Neuronal stem cell (in vitro differentiated cells): ENCODE measurements at places on chromosomes 3 and 15.
A peak's percentile ranks its signal among the peaks of the same experiment; 100 is the strongest.

DNA sequence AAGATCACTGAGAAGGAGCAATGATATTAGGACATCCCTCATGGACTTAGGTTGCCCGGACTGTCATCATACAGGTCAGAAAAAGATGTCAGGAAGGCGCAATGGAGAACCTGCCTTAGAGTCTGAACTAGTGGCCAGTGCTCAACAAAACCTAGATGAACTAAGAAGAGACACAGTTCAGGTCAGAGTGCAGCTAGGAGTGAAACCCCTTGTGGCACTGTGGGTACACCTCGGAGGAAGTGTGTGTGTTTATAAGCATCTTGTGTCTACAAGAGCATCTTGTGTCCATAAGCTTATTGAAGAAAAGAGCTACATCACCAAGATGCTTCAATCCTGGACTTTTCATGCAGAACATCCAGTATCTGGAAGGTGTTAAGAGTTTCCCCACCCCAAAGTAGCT lies 315.7 kb downstream of the MAGI1 start:
- no peak for DNase-seq

GRCh38 chr15:67758619-67759300 lies 66.5 kb upstream of the SKOR1 start:
- DNase-seq = no peak

GRCh38 chr15:35182841-35183479 lies 97.9 kb upstream of the NANOGP8 start:
- DNase-seq = peak; percentile 42

DNA sequence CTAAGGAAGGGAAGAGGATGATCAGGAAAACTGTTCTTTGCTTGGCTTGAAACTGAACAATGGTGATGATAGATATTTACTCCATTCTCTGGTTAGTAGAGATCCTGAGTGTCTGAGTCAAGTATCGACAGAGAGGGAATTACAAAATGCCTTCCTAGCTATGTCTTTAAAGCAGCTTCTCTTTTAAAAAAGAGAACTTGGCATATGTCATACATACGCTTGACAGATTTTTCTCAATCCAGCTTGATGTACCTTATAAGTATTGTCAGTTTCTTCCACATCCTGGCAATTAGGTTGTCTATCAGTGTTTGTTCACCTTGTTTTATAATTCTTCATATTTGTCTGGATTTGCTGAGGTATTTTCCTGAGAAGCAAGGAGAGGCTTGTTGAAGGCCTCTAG lies 5.0 kb upstream of the EPHB1 start:
- DNase-seq = no peak

GRCh38 chr3:100796556-100796955 lies 87.3 kb downstream of the TFG start:
- DNase-seq = no peak

GRCh38 chr15:68620721-68621527 lies 42.1 kb downstream of the CORO2B start:
- DNase-seq = no peak

GRCh38 chr3:188220097-188220788 lies 66.3 kb downstream of the LPP start:
- DNase-seq = no peak

- no peak for DNase-seq
Measured at GRCh38 chr3:87468938-87469337, 192.6 kb upstream of the POU1F1 start.

DNA sequence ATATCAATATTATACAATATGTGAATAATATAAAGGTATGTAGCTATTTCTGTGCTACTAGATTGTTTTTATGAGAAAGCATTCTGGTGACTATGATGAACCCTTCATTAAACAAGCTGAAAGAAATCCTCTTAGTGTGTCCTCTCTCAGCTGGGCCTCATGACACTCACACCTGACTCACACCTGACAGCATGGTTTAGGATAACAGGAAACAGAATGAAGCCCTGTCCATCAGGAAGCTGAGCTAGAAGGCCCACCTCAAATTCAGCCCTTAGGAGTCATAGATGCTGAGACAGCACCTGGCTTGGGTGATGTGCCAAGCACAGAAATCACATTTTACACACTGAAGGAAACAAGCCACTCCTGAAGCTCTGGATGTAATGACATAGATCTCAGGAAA lies 30.8 kb downstream of the CHCHD4 start:
- DNase-seq = no peak

- DNase-seq = no peak
Measured at GRCh38 chr15:76285241-76285825, 25.9 kb downstream of the ETFA start.

GRCh38 chr3:194092881-194093301 lies 43.1 kb upstream of the HES1 start:
- DNase-seq = no peak

- DNase-seq = no peak
Measured at GRCh38 chr15:62840526-62841268, 201.8 kb upstream of the TPM1 start.

- no peak for DNase-seq
Measured at GRCh38 chr3:183490211-183490601, 61.8 kb upstream of the MCF2L2 start.

GRCh38 chr3:175432376-175433025 lies 573.4 kb downstream of the NAALADL2 start:
- no peak for DNase-seq

DNA sequence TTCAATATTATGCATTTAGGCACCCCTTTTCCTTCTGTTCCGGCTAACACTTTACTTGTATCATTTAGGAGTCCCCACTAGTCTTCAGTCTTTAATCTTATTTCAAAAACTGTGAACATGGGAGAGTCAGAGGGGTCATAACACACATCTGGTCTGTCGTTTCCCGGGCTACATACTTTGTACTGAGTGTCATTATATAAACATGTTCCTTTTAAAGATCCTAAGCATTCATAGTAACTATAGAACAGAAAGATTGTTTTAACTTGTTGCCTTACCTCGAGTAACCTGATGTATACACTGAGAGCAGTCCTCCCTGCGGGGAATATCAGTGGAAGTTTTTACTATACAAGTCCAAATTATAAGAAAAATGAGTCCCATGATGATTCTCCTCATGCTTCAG lies 78.2 kb upstream of the VEPH1 start:
- no peak for DNase-seq

DNA sequence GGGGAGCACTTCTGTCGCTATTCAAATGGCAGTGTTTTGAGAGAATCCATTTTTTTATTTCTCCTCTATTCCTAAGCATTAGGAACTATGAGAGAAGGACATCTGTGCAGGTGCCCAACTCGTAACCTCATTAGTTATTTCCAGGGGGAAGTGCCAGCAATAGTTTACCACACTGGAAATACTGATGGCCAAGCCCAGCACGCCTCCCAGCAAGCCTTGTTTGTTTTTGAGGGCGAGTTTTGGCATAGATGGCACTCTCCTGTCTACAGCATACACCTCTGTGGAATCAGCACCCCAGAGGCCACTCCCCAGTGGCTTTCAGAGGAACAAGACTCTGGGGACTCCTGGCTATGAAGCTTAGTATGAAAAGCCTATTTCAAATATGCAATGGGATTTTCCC lies 36.6 kb downstream of the FAN1 start:
- DNase-seq = no peak

GRCh38 chr3:114764056-114764492 lies 383.0 kb downstream of the ZBTB20 start:
- DNase-seq = no peak

DNA sequence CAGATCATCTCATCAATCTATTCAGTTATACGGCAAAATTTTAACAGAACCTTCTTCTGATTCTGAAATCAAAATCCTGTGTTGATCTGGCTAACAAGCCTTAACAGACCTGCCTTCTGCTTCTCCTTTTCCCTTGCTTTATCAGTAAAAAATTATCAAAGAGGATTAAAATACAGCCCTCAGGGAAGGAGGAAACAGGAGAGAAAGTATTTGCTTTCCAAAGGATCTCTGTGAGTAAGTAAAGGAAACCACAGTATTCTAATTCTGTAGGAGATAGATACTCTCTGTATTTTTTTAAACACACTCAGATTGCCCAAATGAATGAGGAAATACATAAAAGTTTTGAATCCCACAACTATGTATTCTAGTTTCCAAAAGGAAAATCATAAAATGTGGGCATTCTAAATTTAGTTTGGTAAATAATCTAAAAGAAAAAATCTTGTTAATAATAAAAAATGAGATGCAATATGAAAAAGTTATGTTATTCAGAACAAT lies 221.8 kb downstream of the ZIC1 start:
- DNase-seq = no peak

GRCh38 chr3:184765047-184765729 lies 46.8 kb upstream of the VPS8 start:
- DNase-seq = no peak

DNA sequence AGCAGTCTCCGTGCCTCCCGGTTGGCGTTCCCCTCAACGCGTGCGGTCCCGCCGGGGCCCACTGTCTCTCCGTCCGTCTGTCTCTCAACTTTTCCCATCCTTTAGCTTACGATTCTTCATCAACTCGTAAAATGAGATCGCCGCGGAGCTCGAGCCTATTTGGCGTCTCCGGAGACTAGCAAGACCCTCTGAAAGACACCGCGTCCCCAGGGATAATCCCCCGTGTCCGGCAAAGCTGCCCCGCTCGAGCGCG lies 3.4 kb downstream of the GATA2 start:
- DNase-seq = no peak
